ENCODE measurements at places on chromosomes 7 and 10.

- no peak for DNase-seq
Observed at GRCh38 chr10:29257784-29258135, 31.1 kb upstream of the LYZL1 start.

DNA sequence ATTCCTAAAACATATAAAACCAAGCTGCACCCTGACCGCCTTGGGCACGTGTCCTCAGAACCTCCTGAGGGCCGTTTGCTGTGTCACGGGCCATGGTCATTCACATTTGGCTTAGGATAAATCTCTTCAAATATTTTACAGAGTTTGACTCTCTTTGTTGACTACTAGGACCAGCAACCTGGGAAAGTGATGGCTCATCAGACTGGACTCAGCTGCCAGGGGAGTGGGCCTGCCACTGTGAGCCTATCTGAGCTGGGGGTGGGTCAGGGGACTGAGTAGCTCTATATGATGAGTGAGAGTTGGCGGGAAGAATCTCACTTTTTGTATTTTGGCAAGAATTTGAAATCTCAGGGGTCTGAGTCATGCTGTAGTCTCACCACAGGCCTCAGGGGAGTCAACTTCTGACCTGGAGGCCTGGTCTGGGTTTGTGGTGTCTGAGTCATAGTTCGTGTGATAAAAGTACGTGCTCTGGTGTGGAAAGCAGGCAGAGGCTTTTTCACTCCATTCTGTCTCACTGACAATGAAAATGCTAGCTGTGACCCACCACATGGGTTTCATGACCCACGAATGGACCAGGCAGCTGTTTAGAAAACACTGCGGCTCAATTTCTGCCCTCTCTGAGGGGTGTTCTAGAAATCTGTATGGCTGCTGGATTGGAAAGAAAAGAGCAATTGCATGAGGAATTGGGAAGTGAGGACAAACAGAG is 4.2 kb upstream of the UPP1 start:
- no peak for DNase-seq

DNA sequence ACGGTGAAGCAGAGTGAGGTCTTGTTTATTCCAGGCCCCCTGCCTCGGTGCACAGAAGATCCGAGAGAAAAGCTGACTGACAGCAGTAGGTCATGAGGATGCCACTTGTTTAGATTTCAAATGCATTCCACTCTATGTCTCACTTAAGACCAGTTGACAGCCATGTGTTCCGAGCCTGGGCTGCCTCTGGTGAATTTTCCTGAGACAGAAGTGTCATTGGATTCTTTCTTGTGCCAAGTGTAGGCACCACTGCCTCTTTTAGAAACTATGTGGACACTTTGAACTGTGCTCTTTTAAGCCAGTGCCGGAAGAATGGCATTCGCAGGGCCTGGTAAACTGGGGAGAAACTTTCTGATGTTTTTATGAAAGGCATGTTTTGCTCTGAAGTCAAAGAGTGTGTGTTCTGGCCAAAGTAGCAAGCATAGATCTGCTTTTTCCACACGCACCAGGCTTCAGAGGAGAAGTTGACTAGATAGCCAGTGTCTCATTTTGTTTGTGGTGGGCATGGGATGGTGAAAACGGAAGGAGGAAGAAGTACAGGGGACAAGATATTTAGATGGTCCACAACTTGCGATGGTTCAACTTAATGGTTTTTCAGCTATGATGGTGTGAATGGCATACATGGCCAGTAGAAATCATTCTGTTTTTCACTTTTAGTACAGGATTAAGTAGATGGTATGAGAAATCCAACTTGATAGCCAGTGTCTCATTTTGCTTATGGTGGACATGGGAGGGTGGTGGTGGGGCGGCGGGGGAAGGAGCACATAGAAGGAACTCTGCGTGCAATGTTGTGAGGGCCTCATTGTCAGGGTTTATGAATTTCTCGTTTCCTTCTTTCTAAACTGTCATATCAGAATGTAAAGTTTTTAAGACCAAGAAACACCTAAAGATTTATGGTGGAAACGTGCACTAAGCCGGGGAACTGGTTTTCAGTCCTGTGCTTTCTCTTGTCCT is 41.5 kb downstream of the CYP17A1 start:
- DNase-seq, result no peak

GRCh38 chr7:51346126-51346525 is 29.5 kb upstream of the COBL start:
- no peak for DNase-seq

DNA sequence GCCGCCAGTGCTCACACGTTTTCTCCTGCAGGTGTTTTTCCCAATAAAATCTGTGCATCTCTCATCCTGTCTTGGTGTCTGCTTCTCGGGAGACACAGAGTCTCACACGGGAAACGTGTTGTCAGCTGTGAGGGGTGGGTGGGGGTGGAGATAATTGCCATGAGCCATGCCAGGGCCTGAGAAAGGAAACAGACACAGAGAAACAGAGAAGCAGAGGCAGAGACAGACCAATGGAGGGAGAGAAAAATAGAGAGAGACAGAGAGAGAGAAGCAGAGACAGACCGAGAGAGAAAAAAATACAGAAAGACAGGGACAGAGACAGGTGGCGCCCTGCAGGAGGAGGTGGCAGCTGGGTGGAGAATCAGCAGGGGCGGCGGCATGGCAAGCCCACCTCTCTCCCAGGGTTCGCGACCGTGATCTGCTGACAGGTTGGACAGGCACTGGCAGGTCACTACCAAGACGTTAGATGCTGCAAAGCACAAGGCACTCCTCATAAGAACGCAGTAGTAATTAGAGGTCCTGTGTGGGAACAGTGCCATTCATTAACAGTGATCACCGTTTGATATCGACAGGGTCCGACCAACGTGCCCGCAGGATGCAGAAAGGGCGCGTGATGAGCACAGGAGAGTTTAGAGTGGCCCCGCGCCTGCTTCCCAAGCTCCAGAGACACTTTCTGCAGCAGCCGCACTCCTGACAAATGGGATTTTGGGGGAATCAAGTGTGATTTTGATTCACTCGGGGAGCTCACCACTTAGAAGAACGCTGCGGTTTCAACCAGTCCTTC is 70.5 kb upstream of the INSIG1 start:
- no peak for DNase-seq

- DNase-seq, result no peak
Observed at GRCh38 chr7:91091631-91092030, 172.6 kb upstream of the FZD1 start.

DNA sequence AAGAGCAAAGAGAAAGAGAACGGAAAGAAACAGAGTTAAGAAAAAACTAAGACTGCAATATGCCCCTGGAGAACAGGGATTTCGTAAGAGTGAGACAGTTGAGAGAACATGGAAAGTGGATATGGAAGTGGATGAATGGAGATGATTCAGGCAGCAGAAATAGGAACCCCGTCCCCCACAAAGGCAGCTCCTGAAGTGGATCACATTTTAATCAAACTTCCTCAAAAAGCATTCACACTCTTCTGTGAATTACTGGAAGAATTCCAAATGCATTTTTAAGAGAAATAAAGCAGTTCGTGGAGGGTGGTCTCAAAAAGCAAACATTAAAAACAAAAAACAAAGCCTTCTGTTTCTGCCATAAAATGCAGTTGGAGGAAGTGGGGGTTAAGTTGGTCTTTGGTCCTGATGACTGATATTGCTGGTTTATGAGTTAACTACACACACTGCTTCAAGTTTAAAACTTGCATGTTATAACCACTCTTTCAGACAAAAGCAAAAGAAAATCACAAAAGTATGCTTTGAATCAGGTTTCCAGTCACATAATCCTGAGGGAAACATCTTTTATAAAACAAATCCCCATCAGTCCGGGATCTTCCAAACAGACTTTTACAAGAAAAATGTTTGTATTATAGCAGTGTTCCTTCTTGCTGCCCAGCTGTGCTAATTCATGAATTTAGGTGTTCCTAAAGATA is 214.3 kb downstream of the FANK1 start:
- DNase-seq, result no peak

DNA sequence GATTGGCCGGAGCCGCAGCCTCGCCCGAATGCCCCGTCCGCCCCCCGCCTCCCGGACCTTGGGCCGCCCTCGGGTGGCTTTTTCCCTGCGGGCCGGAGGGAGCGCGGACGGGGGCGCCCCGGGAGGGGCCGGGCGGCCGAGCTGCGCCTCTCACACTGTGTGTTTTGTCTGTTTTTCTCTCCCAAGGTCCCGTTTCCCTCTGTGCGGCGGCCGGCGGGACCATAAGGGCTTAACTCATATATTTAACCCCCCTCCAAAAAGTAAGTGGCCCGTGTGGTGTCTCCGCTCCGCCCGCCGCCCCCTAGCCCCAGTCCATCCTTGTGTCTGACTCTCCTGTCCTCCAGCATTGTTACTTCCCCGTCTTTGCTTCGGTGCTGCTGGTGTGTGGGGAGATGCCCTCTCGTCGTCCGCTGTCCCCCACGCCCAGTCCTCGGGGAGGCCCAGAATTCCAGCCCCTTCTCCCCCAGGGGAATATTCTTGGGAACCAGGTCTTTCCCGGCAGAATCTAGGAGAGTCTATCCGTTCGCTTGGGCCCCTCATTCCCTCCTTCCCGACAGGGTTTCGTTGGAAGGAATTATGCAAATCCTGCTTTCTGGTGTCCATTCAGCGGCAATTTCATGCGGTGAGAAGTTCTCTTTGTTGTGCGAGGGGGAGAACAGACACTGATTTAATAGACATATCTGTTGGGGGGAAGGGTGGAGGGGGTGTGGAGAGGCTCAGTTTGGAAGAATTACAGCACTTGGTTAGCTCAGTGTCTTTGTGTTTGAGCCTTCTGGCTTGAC is 1.3 kb downstream of the LCOR start:
- DNase-seq, result no peak

GRCh38 chr10:97291357-97292096 is 910 bp downstream of the ARHGAP19 start:
- DNase-seq, result no peak

- no peak for DNase-seq
Observed at GRCh38 chr7:109179601-109180000, 609.9 kb downstream of the DNAJB9 start.
